ENCODE measurements at places on chromosomes 4 and X.
A peak's percentile ranks its signal among the peaks of the same experiment; 100 is the strongest.

- DNase-seq = no peak
Measured at GRCh38 chrX:54178100-54178940, 4.7 kb downstream of the FAM120C start.

DNA sequence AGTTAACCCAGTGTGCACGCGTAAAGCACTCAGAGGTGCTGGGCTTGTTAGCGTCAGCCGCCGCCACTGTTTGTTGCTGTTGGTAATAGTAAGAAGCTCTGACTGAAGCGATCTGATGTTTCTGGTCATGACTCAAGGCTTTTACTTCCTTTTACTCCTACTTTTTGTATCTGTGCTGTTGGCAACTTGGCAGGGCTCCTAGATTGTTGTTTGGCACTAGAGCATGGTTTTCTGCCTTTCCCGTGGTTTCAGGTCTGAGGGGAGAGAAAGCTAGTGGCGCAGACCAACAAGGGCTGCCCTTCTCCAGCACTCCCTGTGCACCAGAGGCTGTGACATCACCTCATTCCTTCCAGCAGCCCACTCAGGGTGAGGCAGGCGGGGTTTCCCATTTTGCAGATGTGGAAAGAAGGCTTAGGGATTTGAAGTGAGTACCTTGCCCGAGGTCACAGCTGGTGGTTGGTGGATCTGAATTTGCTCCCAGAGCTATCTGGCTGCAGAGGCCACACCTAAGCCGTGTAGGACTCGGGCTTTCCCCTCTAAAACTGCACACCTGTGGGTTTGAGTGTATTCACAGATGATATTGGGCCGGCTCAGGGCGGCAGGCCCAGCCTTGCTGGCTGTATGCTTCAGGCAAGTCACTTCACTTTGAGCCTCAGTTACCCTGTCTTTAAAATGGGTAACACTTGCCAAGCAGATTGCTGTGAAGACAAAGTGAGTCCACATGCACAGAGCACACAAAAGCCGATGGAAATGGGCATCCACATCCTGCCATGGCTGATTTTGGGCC is 51.2 kb upstream of the TADA2B start:
- DNase-seq = peak; percentile 27

DNA sequence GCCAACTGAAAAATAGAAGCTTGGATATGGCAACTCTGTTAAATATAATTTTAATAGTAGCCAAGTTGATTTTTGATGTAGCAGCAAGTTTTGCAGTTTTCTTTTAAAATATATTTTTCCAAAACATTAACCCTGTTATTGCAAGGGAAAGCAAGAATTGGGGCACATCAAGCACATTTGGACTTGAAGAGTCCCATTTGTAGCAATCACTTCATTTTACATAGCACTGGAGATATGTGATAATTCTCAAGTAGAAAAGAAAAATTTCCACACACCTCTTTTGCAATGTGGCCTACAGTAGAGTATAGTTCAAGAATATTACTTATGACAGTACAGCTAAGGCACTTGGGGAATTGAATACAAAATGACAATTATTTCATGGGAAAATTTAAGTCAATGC is 1.9 kb upstream of the PPP4R3C start:
- DNase-seq = no peak

- no peak for DNase-seq
Measured at GRCh38 chrX:7201496-7201895, 53.5 kb upstream of the PUDP start.

DNA sequence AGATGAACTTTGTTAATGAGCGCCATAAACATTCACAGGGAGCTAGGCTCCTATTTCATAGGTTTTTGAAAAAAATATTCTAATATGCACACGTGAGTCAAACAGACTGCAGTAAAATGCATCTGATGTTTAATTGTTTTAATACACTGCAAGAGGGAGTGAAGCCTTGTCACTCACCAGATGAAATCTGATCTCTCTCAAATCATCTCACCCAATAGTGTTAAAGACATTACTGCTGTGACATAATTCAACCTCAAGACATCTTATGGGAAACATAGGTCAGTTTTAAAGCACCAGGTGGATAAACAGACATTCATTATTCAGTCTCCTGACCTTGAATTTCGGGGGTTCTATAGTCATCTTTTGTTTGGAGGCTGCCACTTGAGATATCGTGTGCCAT is 148.3 kb downstream of the MAML3 start:
- no peak for DNase-seq

GRCh38 chr4:86302251-86302650 is 57.6 kb downstream of the MAPK10 start:
- DNase-seq = no peak

Measured in hematopoietic multipotent progenitor cell treated with erythropoietin and hydrocortisone succinate and interleukin-3 and kit ligand, for 17 days (in vitro differentiated cells).